Renal cortex interstitium (tissue), 15 donors: ENCODE measurements at places on chromosomes 2 and 18. TPM values are rescaled to one million over a fixed set of nuclear protein-coding genes. Genes with fewer than 3 reads are reported as not detected.

GRCh38 chr2:71687412-71687811 lies 234.1 kb downstream of the DYSF start:
- DNase-seq: no peak

DNA sequence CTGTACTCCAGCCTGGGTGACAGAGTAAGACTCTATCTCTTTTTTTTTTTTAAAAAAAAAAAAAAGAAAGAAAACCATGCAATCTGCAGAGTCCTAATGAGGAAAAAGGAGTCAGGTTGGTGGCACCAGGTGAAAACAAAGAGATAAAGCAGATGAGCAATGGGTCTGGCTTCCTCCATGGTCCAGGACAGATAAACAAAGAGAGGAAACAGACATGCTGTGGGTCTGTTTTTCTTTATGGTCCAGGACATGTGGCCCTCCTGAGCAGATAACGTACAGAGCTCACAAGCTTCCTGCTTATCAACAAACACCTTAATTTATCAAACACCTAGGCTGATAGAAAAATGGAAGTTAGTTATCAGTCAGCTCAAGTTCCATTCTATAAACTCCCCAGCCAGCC lies 24.4 kb upstream of the TUBB6 start:
- no peak for DNase-seq

- DNase-seq: no peak
Observed at GRCh38 chr2:128775914-128776285, 457.2 kb upstream of the HS6ST1 start.

Gene HOXD10
- 163 TPM for polyA plus RNA-seq

Gene NRP2
- 69.1 TPM for polyA plus RNA-seq

Gene RESP18
- not detected for polyA plus RNA-seq
